ENCODE measurements at places on chromosomes 1 and 21.

DNA sequence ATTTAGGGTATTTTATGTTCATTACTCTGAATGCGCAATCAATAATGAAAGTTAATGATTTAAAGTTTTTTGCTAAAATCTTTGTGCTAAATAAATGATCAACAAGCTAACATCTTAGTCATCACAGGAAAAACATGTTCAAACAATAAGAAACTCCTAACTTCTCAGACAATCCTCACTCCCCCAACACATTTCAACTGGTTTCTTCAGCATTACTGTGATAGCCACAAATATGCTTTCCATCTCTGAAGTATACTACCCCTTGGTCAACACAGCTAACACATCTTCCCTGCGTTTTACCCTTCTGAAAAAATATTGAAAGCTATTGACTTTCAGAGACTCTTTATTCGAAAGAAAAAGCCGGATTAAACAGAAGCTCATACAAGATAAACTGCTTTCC lies 85.8 kb downstream of the ZNF644 start:
- no peak for DNase-seq

DNA sequence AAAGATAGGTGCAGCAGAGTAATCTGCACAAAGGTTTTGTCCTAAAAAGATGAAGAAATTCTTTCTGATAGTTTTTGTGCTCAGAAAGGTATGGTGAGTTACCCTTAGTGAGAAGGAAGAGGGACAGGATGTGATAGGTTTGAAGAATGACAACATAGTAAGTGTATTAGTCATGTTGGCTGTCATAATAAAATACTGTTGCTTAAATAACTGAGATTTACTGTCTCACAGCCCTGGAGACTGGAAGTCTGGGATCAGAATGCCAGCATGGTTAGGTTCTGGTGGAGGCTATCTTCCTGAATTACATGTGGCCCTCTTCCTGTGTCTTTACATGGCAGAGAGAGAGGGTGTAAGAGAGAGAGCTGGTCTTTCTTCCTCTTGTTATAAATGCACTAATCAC lies 965.2 kb downstream of the TTLL7 start:
- no peak for DNase-seq

GRCh38 chr1:4730078-4730477 lies 75.7 kb downstream of the AJAP1 start:
- DNase-seq, result no peak

- no peak for DNase-seq
Measured at GRCh38 chr1:186218654-186219352, 156.2 kb downstream of the TPR start.

- peak; percentile 1 for DNase-seq
Measured at GRCh38 chr1:82775406-82776000, 974.8 kb downstream of the ADGRL2 start.

DNA sequence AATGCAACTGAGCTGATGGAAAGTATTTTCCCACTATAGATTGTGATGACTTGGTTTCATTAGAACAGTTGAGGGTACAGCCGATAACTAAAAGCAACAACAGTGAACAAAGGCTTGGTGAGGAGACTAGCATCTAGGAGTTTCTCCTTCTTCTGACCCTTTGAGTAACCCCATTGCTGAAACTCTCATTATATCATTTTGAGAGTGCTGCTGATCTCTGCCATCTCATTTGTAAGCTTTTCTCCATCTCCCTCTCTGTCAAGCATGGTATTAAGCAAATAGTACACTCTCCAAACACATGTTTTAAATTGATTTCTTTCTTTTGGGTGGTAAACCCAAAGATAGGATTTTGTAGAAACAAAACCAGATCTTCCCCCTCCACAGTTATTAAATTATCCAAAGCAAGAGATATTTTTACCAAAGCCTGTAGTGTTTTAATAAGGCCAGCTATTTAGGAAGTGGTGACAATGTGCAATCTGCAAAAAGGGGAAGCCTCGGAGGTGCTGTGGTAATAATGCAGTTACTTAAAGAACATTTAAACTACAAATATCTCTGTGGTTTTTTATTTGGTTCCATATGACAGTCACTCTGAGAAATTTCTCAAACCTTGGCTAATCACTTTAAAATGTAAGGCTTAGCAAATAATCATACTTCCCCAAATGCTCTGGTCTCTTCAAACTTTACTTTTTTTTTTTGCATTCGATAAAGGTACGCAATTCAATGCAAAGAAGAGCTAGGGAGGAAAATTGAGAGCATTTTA lies 287.5 kb downstream of the HLX start:
- no peak for DNase-seq

GRCh38 chr1:89942014-89942413 lies 52.9 kb upstream of the ZNF326 start:
- DNase-seq, result no peak

- DNase-seq, result no peak
Measured at GRCh38 chr1:156337888-156338179, 258 bp downstream of the CCT3 start.

GRCh38 chr1:43533584-43533983 lies 2.9 kb downstream of the PTPRF start:
- DNase-seq, result no peak

DNA sequence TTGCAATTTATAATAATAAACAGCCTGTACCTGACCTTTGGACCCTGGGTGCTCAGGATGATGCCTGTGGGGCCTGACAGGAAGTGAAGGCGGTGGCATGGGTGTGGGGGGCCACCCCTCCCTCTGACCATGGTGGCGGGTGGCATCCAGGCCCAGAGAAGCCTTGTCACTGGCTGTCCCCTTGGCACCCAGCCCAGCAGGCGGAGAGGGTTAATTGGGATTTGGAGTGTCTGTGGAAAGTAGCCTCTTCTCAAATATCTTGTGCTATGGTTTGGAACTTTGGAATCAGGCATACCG lies 20.5 kb downstream of the SOX13 start:
- no peak for DNase-seq

DNA sequence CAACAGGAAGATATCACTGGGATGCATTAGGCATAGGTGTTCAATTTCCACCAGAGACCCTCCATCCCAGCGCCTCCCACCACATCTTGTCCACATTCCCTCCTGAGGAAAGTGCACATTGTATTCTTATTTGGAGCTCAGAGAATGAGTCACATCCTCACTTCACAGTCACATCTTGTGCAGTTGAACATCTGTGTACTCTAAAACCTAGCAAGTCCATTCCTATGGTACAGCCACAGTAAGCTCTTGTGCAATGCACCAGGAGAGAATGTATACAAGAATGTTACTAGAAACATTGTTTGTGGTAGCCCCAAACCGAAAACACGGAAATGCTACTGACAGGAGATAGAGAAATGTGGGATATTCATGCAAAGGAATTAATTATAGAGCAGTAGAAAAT lies 1.6 kb upstream of the KDF1 start:
- DNase-seq, result no peak

DNA sequence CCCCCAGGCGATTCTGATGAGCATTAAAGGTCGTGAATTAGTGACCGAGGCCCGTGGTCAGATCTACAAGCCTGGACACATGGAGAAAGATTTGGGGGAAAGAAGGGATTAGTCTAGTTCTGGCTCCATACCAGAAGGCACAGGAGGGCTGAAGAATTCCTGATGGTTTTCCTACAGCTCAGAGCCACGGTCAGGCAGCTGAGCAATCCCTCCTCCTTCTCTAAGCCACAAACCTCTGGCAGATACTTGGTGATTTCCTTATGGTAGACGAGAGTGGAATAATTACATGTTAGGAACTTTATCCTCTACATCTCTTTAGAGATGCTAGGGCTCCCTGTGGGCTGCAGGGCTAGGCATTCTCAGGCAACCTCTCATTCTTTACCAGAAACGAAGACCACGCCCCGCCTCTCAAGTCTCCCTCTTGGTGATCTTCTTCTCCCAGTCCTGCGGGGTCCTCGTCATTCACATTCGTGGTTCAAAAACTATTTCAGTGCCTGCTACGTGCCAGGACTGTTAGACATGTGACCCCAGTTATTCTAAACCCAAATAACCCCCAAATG lies 20.5 kb upstream of the ZBTB18 start:
- DNase-seq, result no peak

GRCh38 chr1:31487143-31487542 lies 74.1 kb downstream of the SERINC2 start:
- DNase-seq, result no peak

GRCh38 chr21:33238146-33238545 lies 8.4 kb downstream of the IFNAR2 start:
- DNase-seq, result peak; percentile 44

- DNase-seq, result no peak
Measured at GRCh38 chr1:164802529-164803282, 243.7 kb downstream of the PBX1 start.

GRCh38 chr1:225613006-225613405 lies 39.9 kb downstream of the ENAH start:
- DNase-seq, result no peak

DNA sequence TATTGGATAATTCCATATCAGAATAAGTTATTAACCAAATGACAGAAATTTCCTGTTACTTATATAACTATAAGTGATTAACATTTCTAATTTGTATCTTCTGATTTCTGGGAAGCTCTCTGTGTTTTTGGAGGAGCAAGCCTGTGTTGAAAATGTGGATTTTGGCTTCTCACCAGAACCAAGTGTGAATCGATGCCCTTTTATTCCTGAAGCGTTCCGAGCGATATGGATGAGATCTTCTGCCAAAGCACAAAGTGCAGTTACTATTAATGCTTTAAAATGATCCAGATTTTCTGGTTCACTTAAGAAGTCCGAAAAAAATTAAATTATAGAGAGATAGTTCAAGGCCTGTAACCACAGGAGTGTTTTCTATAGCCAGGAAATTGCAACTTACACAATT lies 22.8 kb downstream of the ALG14 start:
- DNase-seq, result no peak

DNA sequence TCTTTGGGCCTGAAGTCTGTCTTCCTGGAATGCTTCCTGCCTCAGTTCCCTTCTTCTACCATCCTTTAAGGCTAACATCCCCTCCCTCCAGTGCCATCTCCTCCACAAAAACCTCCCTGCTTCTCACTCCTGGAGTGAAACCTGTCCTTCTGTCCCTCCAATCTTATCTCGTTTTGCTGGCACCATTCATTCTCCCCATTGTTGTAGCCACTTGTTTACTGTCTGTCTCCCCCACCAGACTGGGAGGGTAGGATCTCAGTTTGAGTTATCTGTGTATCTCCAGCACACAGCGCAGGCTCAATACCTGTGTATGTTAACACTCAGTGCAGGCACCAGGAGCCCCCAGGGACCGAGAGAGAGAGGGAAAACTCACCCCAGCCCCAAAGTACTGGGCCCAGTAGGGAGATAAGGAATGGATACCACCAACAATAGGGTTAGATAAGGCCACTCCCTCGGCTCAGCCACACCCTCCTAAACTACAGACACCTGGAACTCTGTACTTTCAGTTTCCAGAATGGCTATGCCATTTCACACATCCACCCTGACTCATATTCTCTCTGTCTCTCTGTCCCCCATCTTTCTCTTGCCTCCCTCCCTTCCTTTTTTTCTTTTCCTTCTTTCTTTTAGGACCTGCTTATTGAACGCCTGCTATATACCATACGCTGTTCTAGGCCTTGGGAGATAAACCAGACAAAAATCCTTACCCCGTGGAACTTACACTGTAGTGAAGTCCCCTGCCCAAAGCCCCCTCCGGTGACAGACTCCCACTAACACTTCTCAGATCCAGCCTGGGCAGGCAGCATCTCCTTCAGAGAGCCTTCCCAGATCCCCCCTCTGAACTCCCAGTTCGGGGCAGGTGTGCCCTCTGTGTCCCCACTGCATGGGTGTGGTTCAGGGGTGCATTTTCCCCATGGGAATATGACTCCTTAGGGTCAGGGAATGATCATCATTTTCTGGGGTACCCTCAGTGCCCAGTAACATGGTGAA lies 3.3 kb upstream of the SSBP3 start:
- DNase-seq, result no peak

- DNase-seq, result no peak
Measured at GRCh38 chr1:150577557-150578271, 1.7 kb downstream of the MCL1 start.

GRCh38 chr1:48016515-48016914 lies 19.3 kb upstream of the TRABD2B start:
- no peak for DNase-seq

- no peak for DNase-seq
Measured at GRCh38 chr1:25487628-25488027, 55.8 kb upstream of the LDLRAP1 start.

GRCh38 chr21:35945089-35945671 lies 115.1 kb downstream of the SETD4 start:
- DNase-seq, result no peak

GRCh38 chr1:11352816-11353799 lies 80.1 kb downstream of the UBIAD1 start:
- no peak for DNase-seq

DNA sequence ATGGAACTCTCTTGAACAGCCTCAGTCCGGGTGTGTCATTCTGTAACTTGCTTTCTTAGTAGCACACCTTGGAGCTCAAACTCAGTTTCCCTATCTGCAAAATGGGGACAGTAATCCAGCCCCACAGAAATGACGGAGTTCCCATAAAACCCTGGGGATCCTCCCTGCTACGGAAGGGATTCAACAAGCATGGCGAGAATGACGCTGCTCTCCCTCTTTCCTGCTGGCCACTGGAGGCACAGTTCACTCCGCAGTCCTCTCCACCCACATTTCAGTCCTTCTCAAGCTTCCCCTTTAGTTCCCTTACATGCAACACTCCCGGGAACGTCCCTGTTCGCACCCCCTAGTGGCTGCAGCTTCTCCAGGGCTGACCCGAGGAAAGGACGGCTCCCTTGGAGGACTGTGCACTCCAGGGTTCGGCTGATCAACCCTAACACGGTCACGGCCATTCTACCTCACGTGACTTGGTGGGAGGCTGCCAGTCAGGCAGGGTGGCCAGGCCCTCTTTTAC lies 20.6 kb downstream of the RUNX3 start:
- DNase-seq, result no peak

DNA sequence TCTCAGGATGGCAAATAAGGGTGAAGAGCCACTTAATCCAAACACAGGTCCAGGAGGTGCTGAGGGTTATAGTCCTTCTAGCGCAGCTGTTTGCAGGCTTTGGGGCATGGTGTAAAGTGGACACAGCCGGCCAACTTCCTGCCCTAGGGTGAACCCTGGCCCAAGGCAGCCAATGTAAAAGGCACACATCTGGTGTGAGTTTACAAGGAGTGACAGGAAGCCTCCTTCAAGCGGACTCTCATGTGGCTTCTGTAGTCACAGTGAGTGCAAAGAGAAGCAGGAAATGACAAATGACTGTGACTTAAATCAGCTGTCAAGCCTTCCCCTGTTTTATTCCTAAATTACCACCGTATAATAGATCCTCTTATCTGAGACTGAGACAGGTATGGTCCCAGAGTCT lies 213.0 kb downstream of the CRB1 start:
- no peak for DNase-seq
